ENCODE measurements at places on chromosomes 16 and 17.

DNA sequence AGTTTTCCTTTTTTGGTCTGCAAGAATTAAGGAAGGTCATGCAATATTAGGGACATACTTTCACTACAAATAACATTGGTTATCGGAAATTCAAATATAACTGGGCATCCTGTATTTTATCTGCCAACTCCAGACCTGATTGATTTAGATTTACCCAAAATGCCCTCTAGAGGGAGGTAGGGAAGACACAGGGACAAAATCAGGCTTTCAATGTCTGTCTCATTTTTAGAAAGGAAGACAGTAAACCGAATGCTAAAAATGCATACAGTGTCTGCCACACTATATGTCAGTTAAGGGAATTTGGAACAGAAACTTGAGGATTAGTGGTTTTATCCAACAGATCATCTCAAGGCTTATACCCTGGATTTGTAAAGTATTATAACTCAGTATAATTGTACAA is 161.7 kb upstream of the SOX9 start:
- DNase-seq = peak; percentile 39

DNA sequence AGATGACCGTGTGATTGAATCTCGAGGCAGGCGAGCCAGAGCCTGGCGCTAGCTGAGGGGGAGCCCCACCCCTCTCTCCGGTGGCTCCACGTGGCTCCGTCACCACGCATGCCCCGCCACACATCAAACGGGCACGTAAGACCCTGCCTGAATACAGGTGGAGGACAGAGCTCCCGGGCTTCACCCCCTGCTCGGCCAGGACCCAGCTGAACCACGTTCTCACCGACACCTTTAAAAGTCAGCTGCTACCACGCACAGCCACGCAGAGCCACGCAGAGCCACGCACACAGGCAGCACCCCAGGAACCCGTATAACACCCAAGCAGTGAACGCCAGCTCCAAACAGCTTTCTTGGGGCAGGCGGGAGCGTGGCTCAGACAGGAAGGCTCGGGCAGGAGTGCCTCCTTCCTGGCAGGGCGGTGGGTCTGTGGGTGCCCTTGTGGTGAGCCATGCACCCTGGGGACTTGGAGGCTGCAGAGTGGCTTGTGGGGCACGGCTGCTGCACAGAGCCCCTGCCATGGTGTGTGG is 4.4 kb downstream of the TMEM204 start:
- DNase-seq = no peak

DNA sequence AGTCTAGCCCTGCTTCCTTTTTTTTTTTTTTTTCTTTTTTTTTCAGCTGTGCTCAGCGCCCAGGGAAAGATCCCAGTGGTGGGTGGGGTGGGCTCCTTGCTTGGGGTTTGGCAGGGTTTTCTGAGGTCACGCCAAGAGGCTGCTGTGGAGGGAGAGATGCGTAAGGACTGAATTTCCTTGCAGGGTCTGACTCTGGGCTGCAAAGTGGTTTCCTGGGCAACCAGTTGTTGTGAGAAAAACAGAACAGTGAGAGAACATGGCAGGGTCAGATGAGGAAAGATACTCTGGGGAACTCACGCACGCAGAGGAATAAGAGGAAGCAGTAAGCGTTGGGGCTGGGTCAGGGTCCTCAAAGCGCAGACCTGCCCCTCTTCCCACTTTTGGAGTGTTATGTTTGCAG is 119.5 kb downstream of the IRF8 start:
- no peak for DNase-seq

GRCh38 chr16:48613061-48613957 is 3.3 kb upstream of the N4BP1 start:
- DNase-seq = peak; percentile 21

GRCh38 chr16:51949282-51949681 is 597.7 kb downstream of the TOX3 start:
- DNase-seq = no peak

- DNase-seq = no peak
Observed at GRCh38 chr17:48250949-48251348, 143.4 kb downstream of the SNX11 start.

DNA sequence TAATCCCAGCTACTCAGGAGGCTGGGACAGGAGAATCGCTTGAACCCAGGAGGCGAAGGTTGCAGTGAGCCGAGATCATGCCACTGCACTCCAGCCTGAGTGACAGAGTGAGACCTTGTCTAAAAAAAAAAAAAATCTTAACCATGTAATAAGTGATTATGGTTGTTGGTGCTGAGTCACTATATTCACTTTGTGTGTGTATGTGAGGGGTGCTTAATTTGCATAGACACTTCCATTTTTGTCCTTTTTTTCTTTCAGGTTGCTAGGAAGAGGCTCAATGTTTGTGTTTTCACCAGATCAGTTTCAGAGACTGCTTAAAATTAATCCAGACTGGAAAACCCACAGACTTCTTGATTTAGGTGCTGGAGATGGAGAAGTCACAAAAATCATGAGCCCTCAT is 18.2 kb downstream of the METTL9 start:
- no peak for DNase-seq

DNA sequence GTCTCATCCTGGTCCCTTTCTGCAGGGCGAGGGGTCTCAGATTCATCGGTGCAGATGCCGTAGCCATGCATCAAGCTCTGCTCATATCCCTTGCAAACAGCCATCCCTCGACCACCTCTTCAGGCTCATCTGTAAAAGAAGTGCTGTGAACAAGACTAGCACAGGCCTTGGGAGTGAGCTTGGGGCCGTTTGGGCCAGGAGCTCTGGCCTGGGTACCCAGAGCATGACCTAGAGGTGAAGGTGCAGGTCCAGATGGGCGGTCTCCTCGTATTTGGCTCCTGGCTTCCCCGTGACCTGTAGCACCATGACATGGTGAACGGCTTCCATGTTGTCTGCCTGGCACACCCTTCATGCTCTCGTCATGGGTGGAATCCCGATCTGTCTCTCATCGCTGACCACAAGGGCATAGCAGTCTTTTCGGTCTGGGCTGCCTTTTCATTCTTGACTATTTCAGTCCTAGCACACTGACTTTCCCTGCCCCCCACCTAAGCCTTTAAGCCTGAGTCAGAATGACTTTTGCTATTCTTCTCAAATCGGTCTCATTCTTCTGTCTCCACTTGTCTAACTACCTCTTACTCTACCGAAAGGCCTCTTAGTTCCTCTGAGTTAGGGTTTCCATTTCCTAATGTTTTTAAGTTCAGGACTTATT is 216.0 kb downstream of the FOXL1 start:
- no peak for DNase-seq

DNA sequence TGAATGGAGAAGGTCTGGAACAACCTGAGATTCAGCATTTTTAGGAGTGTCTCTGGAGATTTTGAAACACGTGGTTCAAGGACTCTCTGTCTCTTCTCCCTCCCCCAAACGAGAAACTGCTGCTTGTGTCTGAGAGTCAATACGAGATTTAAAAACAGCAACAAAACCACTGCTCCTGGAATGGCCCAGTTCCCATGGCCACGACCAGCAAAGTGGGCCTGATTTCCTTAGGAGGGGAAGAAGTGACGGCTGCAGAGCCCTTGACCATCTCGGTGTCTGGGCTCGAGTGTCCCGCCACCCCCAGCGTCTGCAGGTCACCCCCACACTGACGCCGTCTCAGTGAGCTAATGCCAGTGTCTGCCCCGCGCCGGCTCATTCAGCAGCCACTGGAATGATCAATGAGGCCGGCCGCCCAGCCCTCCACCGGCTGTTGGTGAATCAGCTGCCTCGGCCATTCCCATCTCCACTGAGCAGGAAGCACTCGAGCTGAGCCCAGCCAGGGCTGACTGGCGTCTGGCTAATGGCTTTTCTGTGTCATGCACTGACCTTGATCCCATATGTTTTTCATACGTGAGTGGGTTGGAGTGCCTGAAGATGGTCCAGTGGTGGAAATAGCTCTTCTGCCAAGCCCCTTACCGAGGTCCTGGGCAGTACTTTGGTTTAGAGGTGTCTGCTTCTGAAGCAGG is 151.8 kb downstream of the PITPNC1 start:
- DNase-seq = peak; percentile 95

GRCh38 chr17:28526381-28526780 is 20.2 kb downstream of the FOXN1 start:
- DNase-seq = no peak

DNA sequence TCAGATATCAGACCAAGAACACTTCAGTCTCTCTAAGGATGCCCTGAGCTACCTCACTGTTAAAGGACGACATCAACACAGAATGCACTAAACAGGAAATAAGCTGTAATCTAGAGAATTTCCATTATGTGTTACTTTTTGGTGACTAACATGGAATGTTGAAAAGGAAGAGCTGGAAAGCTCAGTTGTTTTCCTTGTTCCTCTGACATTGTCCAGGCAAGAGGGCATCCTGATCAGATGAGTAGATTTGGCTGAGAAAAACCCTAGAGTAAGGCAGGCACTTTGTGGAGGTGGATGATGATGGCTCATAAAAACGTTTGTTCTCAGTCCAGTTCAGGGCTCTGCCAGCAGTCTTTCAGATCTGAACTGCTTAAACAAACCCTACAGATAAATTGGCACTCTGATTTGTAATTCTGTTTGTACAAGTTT is 34.0 kb downstream of the DGKE start:
- DNase-seq = peak; percentile 11

- DNase-seq = no peak
Observed at GRCh38 chr17:10837921-10838320, at the start of gene PIRT. PIRT (minus strand) TSS chr17:10838087; CDS start chr17:10825645, 12,442 bp downstream.

DNA sequence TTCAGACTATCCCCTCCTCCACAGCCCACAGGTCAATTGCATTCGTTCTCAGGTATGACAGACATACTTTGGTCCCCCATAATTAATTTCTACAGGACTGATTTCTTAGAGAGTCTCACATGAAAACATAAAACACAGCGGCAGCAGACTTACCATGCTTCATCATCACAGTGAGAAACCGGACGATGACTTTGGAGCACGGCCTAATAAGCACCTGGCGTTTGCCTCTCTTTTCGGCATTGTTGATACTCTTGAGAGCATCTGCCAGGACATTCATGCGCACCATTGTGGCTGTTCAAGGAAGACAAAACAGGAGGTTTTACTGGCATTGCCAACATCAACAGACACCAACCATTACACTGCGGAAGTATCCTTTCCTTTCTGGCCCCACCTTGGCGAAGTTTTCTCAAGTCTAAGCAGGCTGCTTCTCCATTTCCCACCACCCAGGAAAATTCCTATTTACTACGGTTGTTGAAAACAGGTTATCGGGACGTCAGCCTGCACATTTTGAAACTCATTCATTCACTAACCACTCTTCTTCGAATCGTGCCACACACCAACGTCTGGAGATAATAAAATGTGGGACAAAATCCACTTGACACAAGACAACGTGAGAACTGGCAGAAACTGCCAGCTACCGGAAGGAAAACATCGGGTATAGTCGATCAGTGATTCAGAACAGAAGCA is 1.2 kb downstream of the RPS15A start:
- DNase-seq = peak; percentile 24

DNA sequence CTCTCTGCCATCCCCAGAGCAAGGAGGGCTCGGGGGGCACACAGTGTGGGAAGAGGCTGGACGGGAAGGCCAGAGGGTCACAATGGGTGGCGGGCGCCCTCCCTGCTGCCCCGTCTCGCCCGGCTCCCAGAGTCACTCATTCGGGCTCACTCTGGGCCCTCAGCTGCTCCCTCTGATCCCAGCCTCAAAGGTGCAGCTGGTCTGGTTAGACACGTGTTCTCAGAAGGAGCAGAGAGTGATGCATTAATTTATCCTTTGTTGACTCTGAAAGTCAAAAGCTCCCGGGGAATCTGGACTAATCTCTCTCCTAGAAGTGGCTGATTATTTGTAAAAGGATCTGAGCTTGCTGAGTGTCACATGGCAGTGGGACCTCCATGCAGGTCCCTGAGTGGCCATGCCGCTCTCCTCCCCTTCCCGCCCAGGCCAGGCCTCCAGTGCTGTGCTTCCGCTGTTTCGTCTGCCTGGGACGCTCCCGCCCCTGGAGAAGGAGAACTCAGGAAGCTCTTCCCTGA is 87.5 kb downstream of the SEC14L1 start:
- DNase-seq = no peak

- peak; percentile 86 for DNase-seq
Observed at GRCh38 chr16:1333149-1333812, at the start of gene BAIAP3. BAIAP3 (plus strand) TSS chr16:1333645; CDS start chr16:1338550, 4,905 bp downstream.

- no peak for DNase-seq
Observed at GRCh38 chr17:11943759-11944347, 53.4 kb downstream of the ZNF18 start.

DNA sequence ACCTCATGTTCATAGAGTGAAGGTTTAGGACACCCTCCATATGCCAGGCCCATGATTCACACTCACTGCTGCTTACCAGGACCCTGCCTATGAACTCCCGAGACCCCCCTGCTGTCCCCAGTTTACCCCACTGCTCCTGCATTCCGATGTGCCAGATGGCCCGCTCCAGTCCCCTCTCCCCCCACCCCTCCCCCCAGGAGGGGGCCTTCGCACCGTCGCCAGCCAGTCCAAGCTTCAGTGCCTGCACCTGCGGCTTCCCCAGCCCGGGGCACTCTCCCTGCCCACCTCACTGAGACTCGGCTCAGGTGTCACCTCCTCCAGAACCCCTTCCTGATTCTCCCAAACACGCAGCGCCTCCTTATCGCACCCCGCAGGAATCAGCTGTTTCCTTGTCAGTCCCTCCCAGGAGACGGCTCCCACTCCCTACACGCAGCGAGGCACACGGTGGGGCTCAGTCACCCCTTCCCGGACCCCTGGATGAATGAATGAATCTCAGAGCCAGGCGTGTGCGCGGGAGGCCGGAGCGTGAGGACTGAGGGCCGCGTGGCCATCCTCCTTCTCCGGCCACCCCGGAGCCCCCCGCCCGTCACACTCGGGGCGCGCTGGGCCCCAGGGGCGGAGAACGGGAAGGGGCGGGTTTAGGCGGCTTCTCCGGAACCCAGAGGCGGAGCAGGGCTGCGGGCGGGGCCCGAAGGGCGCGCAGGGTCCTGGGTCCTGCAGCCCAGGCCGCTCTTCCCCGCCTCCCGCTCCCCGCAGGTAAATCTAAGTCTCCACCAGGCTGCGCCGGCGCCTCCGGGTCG is 1.6 kb downstream of the MYO1C start:
- peak; percentile 88 for DNase-seq

DNA sequence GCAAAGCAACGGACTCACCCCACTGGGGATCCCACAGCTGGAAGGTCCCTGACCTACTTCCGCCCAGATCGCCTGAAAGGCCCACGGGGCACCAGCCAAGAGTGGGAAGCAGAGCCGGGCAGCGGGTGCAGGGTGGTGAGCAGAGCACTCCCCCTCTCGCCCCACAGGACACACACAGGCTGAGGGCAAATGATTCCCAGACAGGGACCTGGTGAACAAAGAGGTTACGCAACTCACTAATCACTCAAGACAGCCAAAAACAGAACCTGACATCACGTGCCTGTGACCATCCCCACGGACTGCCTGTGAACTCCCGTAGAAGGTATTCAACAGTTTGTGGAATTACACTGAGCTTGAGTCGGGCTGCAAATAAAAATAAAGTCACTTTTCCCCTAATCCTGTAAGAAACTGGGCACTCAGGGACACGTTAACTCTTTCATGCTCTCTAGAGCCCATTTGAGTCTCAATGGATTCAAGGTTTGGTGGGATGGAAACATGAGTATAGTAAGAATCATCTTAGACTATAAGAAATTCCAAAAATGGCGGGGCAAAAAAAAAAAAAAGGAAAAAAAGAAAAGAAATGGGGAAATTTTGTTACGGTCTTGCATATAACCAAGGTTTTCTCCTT is 396.1 kb downstream of the SOX9 start:
- no peak for DNase-seq

GRCh38 chr17:78095035-78095434 is 33.5 kb downstream of the TMC6 start:
- no peak for DNase-seq
